Transverse colon (tissue), 4 donors: ENCODE measurements at places on chromosomes 7 and 10.

DNA sequence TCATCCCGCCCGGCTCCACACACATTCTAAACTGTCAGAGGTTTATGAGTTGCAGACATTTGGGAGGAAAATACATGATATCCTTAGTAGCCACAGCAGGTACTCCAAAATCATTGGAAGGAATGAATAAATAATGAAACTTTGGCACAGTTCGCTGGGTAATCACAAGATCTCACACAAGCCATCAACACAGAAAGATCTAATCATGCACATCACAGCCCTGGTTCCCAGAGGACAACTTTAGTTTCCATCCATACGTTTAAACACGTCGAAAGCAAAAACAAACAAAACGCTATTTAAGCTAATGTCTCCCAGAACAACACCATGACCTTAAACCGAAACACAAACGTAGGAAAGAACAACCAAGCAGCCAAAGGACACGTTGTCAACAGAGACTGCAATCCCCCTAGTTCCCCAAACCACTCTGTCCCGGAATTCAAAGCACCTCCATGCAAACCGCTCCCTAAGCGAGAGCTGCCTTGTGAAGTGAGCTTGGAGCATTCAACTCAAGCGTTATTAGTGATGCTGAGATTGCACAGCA is 12.3 kb downstream of the SVIL start:
- H3K27ac ChIP-seq, result peak overlapping the region; percentile 33
- DNase-seq, result no peak
- no peak overlapping the region for H3K4me3 ChIP-seq
- no peaks in the 10 kb centered on the region for H3K27me3 ChIP-seq
- H3K36me3 ChIP-seq, result no peaks in the 10 kb centered on the region

GRCh38 chr10:77325233-77325537 is 312.4 kb downstream of the KCNMA1 start:
- H3K4me1 ChIP-seq, result peaks cover 7% of the 10 kb centered on the region
- H3K36me3 ChIP-seq, result no peaks in the 10 kb centered on the region
- H3K27ac ChIP-seq, result no peak overlapping the region
- peak; percentile 10 for DNase-seq
- H3K27me3 ChIP-seq, result no peaks in the 10 kb centered on the region

DNA sequence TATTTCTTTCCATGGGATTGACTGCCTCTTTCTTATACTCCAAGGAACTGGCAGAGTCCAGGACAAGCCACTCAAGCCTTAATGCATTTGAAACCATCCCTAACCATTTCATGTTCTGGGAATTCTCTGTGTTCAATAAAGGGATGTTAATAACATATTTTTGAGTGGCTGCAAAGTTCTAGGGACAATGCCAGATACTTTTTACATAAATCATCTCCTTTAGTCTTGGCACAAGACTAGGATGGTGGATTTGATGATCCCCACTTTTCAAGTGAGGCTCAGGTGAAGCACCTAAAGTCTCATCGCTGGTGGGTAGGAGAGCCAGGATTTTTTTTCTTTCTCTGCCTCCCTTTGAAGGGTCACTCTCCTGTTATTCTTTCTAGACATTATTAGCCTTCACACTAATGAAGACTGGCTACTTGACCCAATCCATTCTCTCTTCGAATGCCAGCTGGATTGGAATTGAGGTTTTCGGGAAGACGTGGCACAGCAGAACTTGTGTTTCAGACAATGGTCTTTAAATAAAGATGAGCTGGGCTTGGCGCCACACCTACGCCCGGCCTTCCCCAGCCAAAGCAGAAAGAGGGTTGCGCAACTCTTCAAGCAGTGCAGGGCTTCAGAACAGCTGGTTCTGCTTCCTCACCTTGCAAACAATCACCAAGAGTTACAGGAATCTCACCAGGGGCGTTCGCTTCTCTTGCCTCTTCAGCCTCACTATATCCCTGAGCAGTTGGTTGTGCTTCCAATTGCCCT is 73.8 kb upstream of the BMPER start:
- peak; percentile 19 for DNase-seq
- no peaks in the 10 kb centered on the region for H3K27me3 ChIP-seq
- H3K4me1 ChIP-seq, result no peaks in the 10 kb centered on the region
- H3K4me3 ChIP-seq, result no peak overlapping the region

- H3K27ac ChIP-seq, result no peak overlapping the region
- no peak for DNase-seq
- no peaks in the 10 kb centered on the region for H3K27me3 ChIP-seq
- H3K4me3 ChIP-seq, result no peak overlapping the region
- no peaks in the 10 kb centered on the region for H3K4me1 ChIP-seq
These were observed 613.9 kb upstream of the CELF2 start for GRCh38 chr10:10403762-10404161.

DNA sequence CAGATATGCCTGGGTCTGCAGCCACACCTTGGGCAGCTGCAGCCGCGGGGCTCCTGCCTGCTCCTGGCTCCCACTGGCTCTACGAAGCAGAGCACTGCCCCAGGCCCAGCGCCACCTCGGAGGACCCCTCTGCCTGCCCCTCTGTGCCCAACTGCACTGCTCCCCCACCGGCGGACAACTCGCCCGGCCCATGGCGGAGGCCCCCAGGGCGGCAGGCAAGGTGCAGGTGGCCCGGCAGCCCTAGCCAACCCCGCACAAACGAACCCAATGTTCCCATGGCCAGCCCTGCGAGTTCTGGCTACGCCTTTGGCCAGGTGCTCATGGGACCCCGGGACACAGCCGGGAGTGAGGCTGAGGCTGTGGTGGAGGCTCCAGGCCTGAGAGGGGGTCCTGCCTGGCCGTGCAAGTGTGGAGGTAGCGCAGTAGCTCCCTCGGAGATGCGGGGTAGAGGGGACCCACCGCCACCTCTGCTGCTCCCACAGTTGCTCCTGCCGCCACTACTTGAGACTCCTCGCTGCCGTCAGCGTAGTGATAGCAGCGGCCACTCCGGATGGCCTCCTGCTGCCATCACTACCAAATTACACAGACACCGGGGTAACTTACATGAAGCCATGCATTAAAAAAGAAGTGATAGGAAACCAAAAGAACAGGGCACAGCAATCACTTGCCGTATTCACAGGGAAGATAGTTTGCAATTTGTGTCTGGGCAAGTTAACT is 97.3 kb upstream of the SP4 start:
- H3K36me3 ChIP-seq, result no peaks in the 10 kb centered on the region
- no peaks in the 10 kb centered on the region for H3K4me1 ChIP-seq

DNA sequence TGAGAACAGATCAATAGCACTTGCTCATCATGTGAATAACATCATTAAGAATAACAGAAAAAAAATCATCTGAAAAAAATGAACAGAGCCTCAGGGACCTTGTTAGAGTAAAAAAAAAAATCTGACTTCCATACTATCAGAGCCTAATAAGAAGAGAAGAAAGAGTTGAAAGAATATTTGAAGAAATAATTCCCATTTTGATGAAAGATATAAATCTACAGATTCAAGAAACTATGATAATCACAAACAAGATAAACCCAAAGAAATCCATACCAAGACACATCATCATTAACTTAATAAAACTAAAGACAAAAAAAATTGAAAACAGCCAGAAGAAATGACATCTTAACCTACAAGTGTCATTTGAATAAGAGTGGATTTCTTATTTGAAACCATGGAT is 134.4 kb downstream of the BMS1 start:
- no peaks in the 10 kb centered on the region for H3K36me3 ChIP-seq
- no peak for DNase-seq
- H3K4me1 ChIP-seq, result no peaks in the 10 kb centered on the region
- H3K4me3 ChIP-seq, result no peak overlapping the region
- no peaks in the 10 kb centered on the region for H3K27me3 ChIP-seq

- H3K27me3 ChIP-seq, result no peaks in the 10 kb centered on the region
- no peaks in the 10 kb centered on the region for H3K36me3 ChIP-seq
- no peak overlapping the region for H3K4me3 ChIP-seq
These were observed 4.1 kb upstream of the NT5C2 start for GRCh38 chr10:103197174-103197573.

- peaks cover 23% of the 10 kb centered on the region for H3K4me1 ChIP-seq
- no peaks in the 10 kb centered on the region for H3K36me3 ChIP-seq
- H3K27ac ChIP-seq, result peak overlapping the region; percentile 72
- H3K27me3 ChIP-seq, result no peaks in the 10 kb centered on the region
These were observed 23.7 kb downstream of the EPHB4 start for GRCh38 chr7:100803398-100804161.

GRCh38 chr10:4708123-4708759 is 117.8 kb upstream of the AKR1E2 start:
- peaks cover 6% of the 10 kb centered on the region for H3K4me1 ChIP-seq
- H3K4me3 ChIP-seq, result no peak overlapping the region
- H3K36me3 ChIP-seq, result no peaks in the 10 kb centered on the region
- no peak for DNase-seq
- no peak overlapping the region for H3K27ac ChIP-seq
- no peaks in the 10 kb centered on the region for H3K27me3 ChIP-seq

DNA sequence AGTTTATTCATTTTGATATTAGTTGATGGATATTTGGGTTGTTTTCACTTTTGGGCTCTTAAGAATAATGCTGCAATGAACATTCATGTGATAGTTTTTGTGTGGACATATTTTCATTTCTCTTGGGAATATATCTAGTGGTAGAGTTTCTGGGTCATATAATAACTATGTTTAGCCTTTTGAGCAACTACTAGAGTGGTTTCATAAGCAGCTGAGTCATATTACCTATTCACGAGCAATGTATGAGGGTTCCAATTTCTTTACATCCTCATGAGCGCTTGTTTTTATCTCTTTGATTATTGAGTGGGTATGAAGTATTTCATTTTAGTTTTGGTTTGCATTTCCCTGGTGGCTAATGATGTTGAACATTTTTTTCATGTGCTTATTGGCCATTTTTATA is 182.6 kb downstream of the PON1 start:
- DNase-seq, result no peak
- H3K4me3 ChIP-seq, result no peak overlapping the region
- H3K27ac ChIP-seq, result no peak overlapping the region
- H3K4me1 ChIP-seq, result no peaks in the 10 kb centered on the region
- H3K27me3 ChIP-seq, result no peaks in the 10 kb centered on the region

DNA sequence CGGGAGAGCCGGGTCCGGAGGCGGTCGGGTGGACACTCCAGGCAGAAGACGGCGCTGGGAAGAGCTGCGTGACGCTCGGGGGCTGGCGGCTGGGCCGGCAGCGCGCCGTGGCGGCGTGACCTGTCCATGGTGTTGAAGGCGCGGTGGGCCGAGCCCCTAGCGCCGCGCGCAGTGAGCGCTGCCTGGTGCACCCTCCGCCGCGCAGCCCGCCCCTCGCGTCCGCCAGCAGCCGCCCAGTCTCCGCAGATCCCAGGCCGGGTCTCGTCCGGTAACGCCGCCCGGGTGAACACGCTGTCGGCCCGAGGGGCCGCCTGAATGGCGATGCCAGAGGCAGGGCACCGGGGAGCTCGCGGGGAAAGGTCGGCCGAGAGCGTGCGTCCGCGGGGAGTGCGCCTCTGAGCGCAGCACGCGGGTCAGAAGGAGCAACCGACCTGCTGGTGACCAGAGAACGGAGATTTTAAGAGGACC is 657 bp upstream of the TMEM178B start:
- no peaks in the 10 kb centered on the region for H3K36me3 ChIP-seq
- H3K27ac ChIP-seq, result peak overlapping the region; percentile 51
- DNase-seq, result peak; percentile 9
- peaks cover 88% of the 10 kb centered on the region for H3K27me3 ChIP-seq
- peak overlapping the region; percentile 30 for H3K4me3 ChIP-seq
- H3K4me1 ChIP-seq, result peaks cover 36% of the 10 kb centered on the region

DNA sequence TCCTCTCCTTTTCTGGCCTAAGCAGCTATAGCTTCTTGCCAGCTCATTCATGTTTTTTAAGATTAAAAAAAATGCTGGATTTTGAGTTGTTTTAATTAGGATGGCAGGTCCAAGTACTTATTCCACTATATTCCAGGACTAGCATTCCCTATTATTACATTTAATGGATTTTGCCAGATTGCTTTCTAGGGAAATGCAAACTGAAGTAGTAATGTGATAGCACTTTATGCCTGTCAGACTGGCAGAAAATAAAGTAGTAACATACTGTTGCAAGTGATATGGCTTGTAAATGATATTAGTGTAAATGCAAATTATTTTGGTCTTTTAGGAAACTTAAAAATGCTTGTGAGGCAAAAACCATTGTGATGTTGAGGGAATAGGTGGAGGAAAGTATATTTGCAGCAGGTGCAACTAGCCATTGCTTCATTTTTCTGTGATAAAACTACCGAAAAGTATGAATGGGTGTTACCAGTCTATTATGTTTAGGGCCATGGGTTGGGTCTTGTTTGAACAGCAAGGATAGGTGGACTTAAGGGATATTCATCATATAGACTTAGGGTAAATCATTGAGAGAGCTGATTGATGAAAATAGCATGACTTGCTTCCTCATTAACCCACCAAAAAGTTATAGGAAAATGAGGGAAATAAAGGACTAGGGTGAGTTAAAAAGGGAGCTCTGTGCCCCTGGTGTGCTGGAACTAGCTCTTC is 19.9 kb downstream of the ZNRF2 start:
- H3K36me3 ChIP-seq, result no peaks in the 10 kb centered on the region
- H3K4me1 ChIP-seq, result peaks cover 29% of the 10 kb centered on the region

- H3K36me3 ChIP-seq, result no peaks in the 10 kb centered on the region
- H3K27me3 ChIP-seq, result peaks cover 42% of the 10 kb centered on the region
- no peak overlapping the region for H3K27ac ChIP-seq
- no peak for DNase-seq
- peaks cover 7% of the 10 kb centered on the region for H3K4me1 ChIP-seq
These were observed 692 bp downstream of the NEURL1 start for GRCh38 chr10:103493916-103494877.

- H3K4me3 ChIP-seq, result no peak overlapping the region
- H3K4me1 ChIP-seq, result no peaks in the 10 kb centered on the region
- no peaks in the 10 kb centered on the region for H3K36me3 ChIP-seq
- no peak overlapping the region for H3K27ac ChIP-seq
These were observed 83.8 kb downstream of the TMEM130 start for GRCh38 chr7:98785929-98786571.

GRCh38 chr10:80458263-80458625 is 4.1 kb downstream of the TSPAN14 start:
- H3K27ac ChIP-seq, result peak overlapping the region; percentile 84
- no peaks in the 10 kb centered on the region for H3K36me3 ChIP-seq
- no peak overlapping the region for H3K4me3 ChIP-seq
- H3K27me3 ChIP-seq, result no peaks in the 10 kb centered on the region
- no peak for DNase-seq

DNA sequence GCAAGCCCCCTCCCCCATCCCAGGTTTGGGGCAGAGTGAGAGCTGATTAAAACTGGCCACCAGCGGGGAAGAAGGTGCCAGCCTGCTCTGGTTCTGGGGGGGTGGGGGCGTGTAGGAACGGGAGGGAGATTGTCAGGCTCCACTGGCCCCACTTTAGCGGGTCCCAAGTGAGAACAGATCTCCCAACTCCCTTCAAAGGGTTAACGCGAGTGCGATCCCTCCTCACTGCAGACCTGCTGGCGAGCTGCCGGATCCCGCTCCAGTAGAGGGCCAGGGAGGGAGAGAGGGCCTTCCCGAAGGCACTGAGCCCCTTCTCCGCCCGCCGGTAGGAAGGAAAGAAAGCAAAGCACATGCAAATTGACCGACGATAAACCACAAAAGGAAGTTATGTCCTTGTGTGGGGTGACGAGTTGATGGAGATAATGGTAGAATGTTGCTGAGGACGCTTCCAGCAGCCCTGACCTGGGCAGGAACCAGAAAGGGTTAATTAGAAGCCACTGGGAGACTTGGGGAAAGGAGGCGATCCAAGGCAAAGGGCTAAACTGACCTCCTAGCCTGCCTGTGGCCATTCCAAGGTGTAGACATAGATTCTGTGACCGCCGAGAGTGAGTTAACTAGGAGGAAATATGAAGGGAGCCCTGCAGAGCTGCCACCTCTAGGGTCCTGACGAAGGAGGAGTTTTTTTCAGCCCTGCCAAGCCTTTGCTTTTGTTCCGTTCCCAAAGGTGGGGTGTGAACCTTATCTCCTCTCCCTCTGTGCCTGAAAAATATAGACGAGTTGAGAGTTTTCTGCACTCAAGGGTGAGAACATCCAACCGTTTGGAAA is 1.5 kb downstream of the NRG3 start:
- H3K27ac ChIP-seq, result no peak overlapping the region

GRCh38 chr10:29039677-29040189 is 249.1 kb upstream of the LYZL1 start:
- H3K36me3 ChIP-seq, result no peaks in the 10 kb centered on the region
- DNase-seq, result no peak
- no peaks in the 10 kb centered on the region for H3K27me3 ChIP-seq
